ENCODE measurements at places on chromosomes 13 and 19.

DNA sequence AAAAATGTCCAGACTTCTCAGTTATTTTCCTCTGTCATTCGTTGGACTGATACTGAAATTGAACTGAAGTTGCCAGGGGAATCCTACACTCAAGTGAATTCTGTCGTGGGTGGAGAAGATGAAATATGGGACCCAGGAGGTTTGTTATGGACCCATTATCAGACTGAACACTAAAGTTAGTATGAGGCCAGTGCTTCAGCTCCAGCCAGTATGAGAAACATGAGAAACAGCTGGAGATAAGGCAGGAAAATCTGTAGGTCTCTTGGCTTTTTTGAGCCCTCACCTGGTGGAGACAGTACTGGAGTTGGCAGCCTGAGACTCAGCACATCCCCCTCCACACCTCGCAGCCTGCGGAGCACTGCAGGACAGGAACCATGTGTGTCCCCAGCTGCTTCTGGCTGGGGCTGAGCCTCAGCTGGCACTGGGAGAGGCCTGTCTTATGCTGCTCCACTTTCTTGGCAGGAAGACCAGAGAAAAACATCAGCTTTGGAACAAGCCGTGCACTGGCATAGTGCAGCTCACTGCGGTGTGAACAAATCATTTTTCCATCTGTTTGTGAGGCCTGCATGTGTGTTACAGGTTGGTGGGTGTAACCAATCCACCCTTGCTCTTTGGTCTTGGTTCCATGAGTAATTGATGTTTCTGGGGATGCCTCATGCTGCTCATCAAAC lies 641.0 kb downstream of the FGF9 start:
- ATAC-seq, result no peak

GRCh38 chr13:97913206-97913605 lies 40.3 kb upstream of the IPO5 start:
- no peak for ATAC-seq

- no peak for ATAC-seq
Measured at GRCh38 chr13:39345982-39346381, 257.0 kb downstream of the LHFPL6 start.

GRCh38 chr19:17868669-17869068 lies 3.1 kb upstream of the SLC5A5 start:
- ATAC-seq, result no peak

DNA sequence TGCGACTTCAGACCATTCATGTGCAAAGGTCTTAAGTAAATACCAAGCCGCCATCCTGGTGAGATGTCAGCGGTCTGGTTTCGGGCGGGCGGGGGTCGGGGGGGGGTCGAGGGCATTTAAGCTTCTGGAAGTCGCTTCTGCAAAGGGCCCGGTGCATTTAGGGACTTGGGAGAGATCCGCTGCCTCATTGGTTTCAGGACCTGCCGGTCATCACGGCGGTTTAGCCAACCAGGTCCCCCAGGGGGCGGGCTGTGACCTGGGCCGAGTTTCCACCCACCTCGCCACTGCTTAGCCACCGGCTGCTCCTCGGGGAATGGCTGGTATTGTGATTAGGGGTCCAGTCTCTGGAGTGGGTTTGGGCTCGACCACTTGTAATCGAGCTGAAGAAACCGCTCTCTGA lies 7.8 kb downstream of the ANKLE1 start:
- no peak for ATAC-seq

DNA sequence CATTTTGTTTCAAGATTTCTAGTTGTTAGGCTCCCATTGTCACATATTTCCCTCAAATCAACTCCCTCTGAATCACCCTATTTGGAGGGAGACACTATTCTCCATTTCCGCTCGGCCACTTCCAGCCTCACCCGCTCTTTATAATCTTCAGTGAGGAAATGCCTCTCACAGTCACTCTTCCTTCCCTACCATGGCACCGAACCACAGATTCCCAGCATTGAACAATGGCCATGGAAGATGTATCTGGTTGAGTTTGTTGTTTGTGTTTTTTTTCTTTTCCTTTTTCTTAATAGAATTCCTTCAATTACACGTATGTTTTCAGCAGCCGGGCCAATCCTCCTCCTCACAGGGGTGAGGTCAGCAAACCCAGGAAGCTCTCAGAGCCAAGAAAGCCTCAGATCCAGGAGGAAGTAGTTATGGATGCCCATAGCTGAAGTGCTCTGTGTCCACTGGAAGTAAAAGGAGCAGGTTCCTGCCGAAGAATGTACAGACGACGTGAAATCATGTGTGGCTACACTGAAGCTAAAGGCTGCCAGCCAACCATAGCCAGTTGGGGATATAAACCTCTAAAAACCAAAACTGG lies 472.1 kb downstream of the FOXO1 start:
- no peak for ATAC-seq

- ATAC-seq, result no peak
Measured at GRCh38 chr19:45865269-45865948, 1.3 kb downstream of the FOXA3 start.

GRCh38 chr13:100497389-100497788 lies 91.2 kb downstream of the GGACT start:
- ATAC-seq, result no peak

- no peak for ATAC-seq
Measured at GRCh38 chr19:5542665-5543064, 25.1 kb downstream of the TINCR start.

- ATAC-seq, result no peak
Measured at GRCh38 chr19:51458051-51458645, at the start of gene SIGLEC8. TSS of gene SIGLEC8 (minus strand) at chr19:51458454. CDS start at chr19:51458387, 67 bp downstream.

GRCh38 chr19:32540621-32541020 lies 40.4 kb upstream of the PDCD5 start:
- ATAC-seq, result no peak

GRCh38 chr19:19133985-19134384 lies 4.3 kb downstream of the TMEM161A start:
- no peak for ATAC-seq

DNA sequence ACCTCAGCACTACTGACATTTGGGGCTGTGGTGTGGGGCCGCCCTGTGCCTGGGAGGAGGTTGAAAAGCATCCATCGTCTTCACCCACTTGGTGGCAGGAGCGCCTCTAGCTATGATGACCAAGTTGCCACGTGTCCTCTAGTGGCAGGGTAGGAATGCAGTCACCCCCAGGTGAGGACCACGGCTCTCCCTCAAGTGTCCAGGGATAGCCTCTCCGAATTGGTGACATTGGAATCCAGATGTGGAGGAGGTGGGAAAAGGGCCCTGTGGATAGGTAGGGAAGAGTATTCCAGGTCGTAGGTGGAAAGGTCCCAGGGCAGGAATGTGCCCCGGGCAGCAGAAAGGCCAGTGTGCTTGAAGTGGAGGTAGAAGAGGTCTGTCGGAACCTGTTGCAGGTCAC lies 37.6 kb downstream of the ARHGEF18 start:
- no peak for ATAC-seq

GRCh38 chr13:46296115-46296822 lies 84.5 kb downstream of the LRRC63 start:
- peak; percentile 52 for ATAC-seq

DNA sequence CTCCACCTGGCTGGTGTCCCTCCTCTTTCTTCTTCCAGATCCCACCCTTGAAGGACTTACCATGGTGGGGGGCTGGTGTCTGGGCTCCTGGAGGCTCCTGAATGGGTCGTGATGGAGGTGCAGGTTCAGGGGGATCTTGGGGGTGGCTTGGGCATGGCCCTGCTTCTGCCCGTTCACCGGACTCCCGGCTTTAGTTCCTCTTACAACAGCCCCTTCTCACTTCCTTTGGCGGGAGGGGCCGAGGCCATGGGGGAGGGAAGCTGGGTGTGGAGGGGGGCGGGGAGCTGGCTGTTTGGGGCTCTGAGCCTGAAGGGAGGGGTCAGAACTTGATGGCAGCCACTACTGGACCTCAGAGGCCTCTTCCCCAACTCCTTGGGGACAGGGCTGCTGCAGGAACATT lies at the start of gene MYO1F:
Gene MYO1F (minus strand): TSS at position 196 of the 400 bp plus-strand sequence. CDS start 133 bp downstream, at position 63.
- no peak for ATAC-seq

- no peak for ATAC-seq
Measured at GRCh38 chr13:46736541-46737310, 60.2 kb downstream of the ESD start.

- no peak for ATAC-seq
Measured at GRCh38 chr13:35994131-35994966, 136.8 kb downstream of the DCLK1 start.

- ATAC-seq, result peak; percentile 84
Measured at GRCh38 chr19:38224014-38224862, at the start of gene DPF1. TSS of gene DPF1 (minus strand) at chr19:38224222. CDS start at chr19:38224142, 80 bp downstream.

DNA sequence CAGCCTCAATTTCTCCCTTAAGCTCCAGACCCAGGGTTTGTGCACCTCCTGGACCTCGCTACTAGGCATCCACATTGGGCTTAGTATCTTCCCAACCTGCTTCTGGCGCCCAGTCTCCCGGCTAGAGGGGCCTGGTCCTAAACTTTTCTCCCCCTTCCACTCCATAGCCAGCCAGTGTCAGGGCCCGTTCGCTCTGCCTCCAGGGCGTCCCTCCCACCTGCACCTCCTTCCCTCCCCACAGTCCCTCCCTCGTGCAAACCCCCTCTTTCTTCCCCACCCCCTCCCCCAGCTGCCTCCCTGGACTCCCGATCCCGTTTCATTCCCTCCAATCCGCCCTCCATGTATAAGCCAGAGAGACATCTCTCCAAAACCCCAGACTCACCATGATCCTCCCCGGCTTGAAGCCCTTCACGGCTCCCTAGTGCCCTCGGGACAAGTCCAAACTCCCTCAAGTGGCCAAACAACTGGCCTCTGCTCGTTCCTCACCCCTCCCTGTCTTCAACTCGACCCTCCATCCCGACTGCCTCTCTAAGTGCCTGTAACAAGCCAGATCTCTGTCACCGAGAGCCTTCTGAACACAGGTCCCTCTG lies 997 bp upstream of the SAMD4B start:
- peak; percentile 6 for ATAC-seq

- no peak for ATAC-seq
Measured at GRCh38 chr13:42798118-42798517, 16.7 kb downstream of the FAM216B start.

DNA sequence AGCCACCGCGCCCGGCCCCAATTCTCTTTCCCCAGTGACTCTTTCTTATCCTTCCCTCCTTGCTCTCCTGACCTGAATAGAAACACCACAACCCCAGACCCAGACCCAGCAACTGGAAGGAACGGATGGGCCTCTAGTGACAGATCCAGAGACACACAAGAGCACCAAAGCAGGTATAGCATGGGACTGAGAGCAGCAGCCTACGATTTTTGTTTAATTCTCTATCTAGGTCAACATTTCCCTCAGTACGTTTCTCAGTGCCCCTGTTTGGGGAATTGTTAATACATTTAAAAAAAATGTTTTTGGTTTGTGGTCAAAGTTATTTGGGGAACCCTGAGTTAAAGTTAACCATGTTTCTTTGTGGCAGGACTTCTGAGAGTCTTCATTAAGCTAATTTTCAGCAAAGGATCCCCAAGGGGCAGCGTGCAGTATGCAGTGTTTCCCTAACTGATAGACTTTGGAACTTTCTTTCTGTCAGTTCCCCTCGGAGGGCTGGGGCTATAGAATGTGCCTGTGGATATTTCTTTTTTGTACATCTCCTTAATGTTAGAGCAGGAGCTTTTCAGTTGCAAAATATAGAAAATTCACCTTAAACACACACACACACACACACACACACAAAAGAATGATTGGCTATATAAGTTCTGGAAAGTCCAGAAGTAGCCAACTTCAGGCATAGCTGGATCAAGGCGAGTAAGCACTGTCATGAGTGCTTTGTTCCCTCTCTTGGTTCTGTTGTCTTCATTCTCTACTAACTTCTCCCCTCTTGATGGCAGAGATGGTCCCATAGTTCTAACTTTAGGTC lies 6.3 kb downstream of the FXYD5 start:
- ATAC-seq, result no peak

DNA sequence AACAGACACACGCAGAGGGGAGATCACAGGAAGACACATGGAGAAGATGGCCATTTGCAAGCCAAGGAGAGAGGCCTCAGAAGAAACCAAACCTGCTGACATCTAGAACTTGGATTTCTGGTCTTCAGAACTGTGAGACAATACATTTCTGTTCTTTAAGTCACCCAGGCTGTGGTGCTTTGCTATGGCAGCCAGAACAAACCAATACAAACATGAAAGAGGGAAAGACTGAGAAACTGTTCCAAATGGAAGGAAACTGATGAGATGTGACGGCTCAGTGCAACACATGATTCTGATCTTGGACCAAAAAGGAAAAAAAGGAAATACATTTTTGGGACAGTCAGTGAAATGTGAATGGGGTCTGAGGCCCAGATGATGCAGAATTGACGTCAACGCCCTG lies 30.2 kb upstream of the SACS start:
- ATAC-seq, result no peak

- ATAC-seq, result no peak
Measured at GRCh38 chr13:75316427-75316826, 165.5 kb downstream of the TBC1D4 start.

- no peak for ATAC-seq
Measured at GRCh38 chr13:34356686-34357434, 538.9 kb downstream of the RFC3 start.

Data from activated CD4-positive, CD25-positive, alpha-beta regulatory T cell treated with anti-CD3 and anti-CD28 coated beads, Interleukin-2, amount 50 U/mL, for 24 hours (primary cell).